ENCODE measurements at places on chromosomes 5 and 9. TPM values are rescaled to one million over a fixed set of nuclear protein-coding genes. Genes with fewer than 3 reads are reported as not detected.
A peak's percentile ranks its signal among the peaks of the same experiment; 100 is the strongest.

- no peak for DNase-seq
These were observed 10.1 kb downstream of the BRD3OS start for GRCh38 chr9:134035041-134036039.

DNA sequence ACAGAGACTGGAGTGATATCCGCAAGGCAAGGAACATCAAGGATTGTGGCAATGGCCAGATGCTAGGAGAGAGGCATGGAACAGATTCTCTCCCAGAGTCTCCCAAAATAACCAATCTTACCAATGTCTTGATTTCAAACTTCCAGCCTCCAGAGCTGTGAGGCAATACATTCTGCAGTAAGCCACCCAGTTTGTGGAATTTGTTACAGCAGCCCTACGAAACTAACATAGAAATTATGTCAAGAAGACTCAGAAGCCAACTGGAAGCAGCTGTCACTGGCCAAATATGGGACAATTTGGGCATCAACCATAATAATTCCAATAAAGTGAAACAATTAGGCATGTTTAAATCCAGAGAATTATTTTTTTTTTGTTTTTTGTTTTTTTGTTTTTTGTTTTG, 271.1 kb downstream of the NDUFS4 start:
- no peak for DNase-seq

GRCh38 chr9:133892193-133892920, 99.8 kb downstream of the VAV2 start:
- no peak for DNase-seq

DNA sequence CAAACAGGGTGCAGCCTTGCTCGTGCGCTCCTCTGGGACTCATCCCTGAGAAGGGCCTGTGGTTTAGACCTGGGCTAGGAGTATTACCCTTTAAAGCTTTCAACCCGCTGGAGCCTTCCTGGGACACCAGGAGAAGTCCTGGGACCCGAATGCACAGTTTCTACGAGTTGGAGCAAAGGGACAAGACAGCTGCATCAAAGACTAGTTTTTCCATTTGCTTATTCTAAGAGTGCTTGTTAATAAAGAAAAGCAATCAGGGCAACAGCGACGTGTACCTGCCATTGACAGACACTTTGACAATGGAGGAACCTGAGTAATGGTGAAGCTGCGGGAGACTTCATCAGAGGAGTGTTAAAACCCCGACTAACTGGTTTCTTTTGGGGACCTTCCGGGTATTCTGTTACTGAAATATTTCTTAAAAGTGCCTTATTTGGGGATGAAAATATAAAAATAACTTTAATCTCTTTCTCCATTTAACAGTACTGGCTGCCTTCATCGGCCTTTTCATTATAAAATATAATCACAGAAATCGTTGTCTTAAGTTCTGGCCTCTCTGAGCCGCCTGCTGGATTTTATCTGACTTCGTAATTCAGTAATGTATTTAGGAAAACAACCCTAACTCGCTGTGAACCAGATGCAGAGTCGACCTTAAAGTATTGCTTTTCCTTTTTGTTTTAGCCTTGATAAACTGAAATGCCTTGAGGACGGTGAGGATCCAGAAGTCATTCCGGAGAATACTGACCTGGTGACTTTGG, 732 bp downstream of the SNAPC3 start:
- DNase-seq, result peak; percentile 15

GRCh38 chr5:19531374-19531952, 456.5 kb downstream of the CDH18 start:
- DNase-seq, result no peak

DNA sequence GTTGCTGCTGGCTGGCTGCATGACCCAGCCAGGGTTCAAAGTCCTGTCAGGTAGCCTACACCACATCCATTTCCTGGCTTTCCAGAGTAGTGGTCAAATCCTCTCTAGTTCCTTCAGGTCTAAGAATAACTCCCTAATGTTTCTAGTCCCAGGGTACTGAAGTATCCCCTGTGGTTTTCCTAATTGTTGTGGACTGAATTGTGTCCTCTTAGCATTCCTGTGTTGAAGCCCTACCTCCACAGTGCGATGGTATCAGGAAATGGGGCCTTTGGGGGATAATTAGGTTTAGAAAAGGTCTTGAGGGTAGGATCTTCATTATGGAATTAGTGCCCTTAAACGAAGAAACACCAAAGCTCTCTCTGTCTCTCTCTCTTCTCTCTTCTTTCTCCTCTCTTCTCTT, 191.8 kb upstream of the CCNG1 start:
- DNase-seq, result no peak

DNA sequence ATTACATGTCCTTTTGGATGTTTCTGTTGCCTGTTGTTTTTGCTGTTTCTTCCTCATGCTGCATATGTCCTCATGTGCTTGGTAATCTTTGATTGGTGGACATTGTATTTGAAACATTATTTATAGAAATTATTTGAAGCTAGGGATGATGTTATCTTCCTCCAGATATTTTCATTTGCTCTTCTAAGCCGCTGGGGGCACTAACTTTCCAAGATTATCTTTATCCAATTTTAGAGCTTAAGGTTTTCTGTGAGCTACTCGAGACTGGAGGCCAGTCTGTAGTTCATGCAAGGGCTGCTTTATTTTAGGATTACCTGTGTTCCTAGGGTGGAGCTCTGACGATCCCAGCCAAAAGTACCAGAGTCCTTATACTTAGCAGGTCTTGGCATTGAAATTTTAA, 40.9 kb downstream of the STX17 start:
- DNase-seq, result no peak

SPOCK1 gene
- polyA plus RNA-seq, result 4.6 TPM

SPATA6L gene
- polyA plus RNA-seq, result 0.53 TPM

LCN12 gene
- 0.67 TPM for polyA plus RNA-seq

RASGEF1C gene
- 4.9 TPM for polyA plus RNA-seq

GABRA6 gene
- not detected for polyA plus RNA-seq
